Activated naive CD8-positive, alpha-beta T cell treated with anti-CD3 and anti-CD28 coated beads for 36 hours (primary cell): ENCODE measurements at places on chromosomes 6 and 20. TPM values are rescaled to one million over a fixed set of nuclear protein-coding genes. Genes with fewer than 3 reads are reported as not detected.

The ID4 gene
- not detected for total RNA-seq

DNA sequence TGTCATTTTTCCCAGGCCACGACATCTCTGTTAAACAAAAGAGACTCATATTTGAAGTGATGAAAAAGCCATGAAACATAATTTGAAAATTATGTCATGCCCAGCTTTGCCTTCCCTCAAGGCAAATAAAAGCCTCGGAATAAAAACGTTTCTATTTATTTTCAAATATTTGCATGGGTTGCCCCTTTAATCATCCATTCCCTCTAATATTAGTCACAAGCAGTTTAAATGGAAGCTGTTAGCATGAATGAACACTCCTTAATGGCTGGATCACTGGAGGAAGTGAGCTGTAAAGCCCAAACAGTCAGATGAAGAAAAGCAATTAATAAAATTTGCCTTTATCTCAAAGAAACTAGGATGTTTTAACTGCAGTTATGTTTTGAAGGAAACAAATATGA is 69.3 kb upstream of the STMND1 start:
- DNase-seq = no peak

The RBBP8NL gene
- not detected for total RNA-seq

The MCHR2 gene
- not detected for total RNA-seq

DNA sequence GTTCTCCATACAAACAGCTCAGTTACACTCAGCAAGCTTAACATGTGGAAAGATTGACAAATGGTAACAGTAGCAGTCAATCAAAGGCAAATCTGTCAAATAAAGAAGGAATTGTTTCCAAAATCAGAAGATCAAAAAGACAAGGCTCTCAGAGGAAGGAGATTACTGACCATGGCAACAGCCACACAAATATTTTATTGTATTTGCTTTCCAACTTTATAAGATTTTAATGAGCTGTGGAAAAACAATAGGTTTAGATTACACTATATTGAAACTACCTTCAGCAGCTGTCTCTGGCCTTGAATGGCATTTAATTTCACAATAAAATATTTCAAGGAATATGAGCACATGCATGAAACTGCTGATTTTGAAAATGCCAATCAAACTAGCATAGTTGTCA is 1143.9 kb upstream of the GJE1 start:
- no peak for DNase-seq

GRCh38 chr6:162690158-162690557 is 37.4 kb downstream of the PRKN start:
- DNase-seq = no peak

The TGM3 gene
- total RNA-seq = not detected

DNA sequence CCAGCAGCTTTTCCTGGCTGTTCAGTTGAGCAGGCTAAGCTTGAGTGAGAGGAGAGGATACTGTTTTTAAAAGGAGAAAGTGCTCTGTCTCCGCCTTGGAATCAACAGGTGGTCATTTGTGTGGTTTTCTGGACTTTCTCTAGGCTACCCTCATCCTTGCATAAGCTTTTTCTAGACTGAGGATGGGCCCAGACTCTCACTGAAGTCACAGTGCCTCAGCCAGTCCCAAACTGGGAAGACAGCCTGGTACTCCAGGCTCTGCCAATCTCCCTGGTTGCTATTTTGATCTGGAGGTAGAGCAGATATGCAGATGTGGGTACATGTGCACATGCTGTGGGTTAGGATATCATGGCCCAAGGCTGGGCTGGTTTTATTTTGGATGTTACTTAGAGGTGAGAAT is 7.0 kb downstream of the SCUBE3 start:
- no peak for DNase-seq

The CYP21A2 gene
- total RNA-seq = not detected

The SPEF1 gene
- 0.12 TPM for total RNA-seq

The PROKR2 gene
- not detected for total RNA-seq

- no peak for DNase-seq
Observed at GRCh38 chr6:101595276-101595675, 201.8 kb downstream of the GRIK2 start.

GRCh38 chr6:154888421-154889295 is 106.5 kb upstream of the TIAM2 start:
- no peak for DNase-seq

GRCh38 chr6:88165844-88166492 is at the start of gene CNR1:
CNR1 (minus strand) TSS chr6:88166347; CDS start chr6:88145274, 21,073 bp downstream.
- DNase-seq = peak; percentile 8

GRCh38 chr6:28211840-28212509 is 13.1 kb upstream of the ZSCAN9 start:
- DNase-seq = peak; percentile 34

The GRIK2 gene
- not detected for total RNA-seq
